DND-41 (cell line): ENCODE measurements at places on chromosomes 16 and 17.

DNA sequence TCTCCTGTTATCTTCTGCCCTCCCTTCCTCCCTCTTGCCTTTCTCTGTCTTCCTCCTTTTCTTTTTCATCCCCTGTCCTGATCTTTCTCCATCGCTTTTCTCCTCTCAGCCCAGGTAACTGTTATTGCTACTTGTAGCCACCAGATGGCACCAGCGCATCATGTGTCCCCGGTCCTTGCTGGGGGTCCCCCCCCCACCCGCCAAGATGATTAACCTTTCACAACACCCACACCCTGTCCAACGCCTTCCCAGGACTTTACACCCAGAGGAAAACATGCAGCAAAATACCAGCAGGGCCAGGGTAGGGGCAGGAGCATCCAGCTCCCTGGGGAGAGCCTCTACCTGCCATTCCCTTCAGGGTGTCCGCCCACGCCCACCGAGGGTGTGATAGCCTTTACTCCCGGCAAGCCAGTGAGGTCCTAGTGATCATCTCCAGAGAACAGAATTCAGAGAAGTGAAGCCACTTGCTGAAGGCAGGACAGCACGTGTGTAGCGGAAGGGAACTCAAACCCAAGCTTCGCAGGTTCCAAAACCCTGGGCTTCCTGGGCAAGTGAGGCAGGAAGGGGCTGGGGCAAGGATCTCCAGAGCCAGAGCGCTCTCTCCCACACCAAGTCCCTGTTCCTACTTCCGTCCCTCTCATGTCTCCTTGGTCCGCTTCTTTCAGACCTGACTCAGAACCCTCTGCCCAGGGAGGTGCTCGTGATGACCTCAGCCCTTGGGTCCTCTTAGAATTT lies 13.4 kb upstream of the TAC4 start:
- DNase-seq, result peak; percentile 55
- H3K36me3 ChIP-seq, result no peaks in the 10 kb centered on the region
- H3K4me3 ChIP-seq, result no peak overlapping the region

DNA sequence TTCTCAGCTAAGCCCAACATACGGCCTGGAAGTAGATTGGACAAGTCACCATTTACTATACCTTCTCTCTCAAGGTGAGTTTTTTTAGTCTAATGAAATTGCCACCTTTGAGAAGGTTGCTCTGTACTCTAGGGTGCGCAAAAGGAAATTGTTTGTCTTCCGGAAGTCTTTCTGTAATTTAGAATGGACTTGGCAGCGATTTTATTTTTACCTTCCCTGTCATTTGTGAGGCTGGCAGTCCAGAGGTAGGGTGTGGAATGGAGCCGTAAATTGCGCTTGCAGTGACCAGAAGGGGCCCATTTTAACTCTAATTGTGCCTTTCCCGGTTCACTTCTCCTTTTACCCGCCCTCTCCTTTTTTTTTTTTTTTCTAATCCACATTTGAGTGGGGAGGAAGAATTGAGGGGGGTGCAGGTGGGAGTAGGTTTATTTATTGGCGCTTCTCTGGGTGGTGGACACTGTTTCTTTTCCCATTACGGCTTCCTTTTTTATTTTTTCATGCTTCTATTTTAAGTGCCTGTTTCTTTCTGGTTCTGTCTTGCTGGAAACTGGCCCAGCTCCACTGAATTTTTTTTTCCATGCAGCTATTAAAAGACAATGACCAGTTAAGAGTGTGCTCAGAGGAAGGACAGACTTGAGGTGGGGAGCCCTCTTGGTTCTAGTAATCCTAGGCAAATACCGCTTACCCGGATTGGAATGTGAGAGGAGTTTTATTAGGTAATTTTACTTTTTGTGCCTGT lies 89.7 kb upstream of the CLEC18A start:
- no peak overlapping the region for H3K4me3 ChIP-seq
- no peaks in the 10 kb centered on the region for H3K4me1 ChIP-seq
- DNase-seq, result no peak
- 0 out of 2 replicates have a peak, but pooled peaks cover 5% of the 10 kb centered on the region for H3K36me3 ChIP-seq
- no peak overlapping the region for H3K27ac ChIP-seq

- no peak for DNase-seq
- no peaks in the 10 kb centered on the region for H3K27me3 ChIP-seq
- H3K4me1 ChIP-seq, result no peaks in the 10 kb centered on the region
- no peaks in the 10 kb centered on the region; the same call in none of the 2 replicates for H3K36me3 ChIP-seq
- H3K27ac ChIP-seq, result no peak overlapping the region
- no peak overlapping the region for H3K4me3 ChIP-seq
Observed at GRCh38 chr16:880471-881171, 80.1 kb upstream of the GNG13 start.

DNA sequence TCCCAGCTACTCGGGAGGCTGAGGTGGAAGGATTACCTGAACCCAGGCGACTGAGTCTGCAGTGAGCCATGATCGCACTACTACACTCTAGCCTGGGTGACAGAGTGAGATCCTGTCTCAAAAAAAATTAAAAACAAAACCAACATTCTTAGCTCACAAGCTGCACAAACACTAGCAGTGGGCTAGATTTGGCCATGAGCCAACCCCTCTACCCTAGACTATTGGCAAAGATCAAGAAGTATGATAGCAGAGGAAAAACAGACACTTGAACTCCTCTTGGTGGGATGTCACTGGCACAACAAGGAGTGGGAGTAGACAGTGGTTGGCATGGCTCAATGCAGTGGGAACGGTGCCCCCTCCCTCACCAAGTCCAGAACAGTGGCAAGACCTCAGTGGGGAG lies 19.6 kb upstream of the RIPOR1 start:
- DNase-seq, result peak; percentile 43
- no peak overlapping the region for H3K4me3 ChIP-seq
- H3K27me3 ChIP-seq, result no peaks in the 10 kb centered on the region
- peaks cover 4% of the 10 kb centered on the region for H3K4me1 ChIP-seq

DNA sequence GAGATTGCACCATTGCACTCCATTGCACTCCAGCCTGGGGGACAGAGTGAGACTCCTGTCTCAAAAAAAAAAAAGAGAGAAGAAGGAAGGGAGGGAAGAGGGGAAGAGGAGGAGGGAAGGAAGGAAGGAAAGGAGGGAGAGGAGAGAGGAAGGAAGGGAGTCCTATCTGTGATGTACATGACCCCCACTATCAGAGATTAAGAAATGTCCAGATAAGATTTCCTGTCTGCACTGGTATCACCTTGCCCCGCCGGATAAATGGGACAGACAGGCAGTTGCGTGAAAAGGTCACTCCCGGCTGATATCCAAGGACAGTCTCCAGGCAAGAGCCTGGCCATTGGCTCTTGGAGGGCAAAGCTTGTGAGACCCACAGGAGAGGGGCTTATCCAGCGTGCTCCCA lies 5.2 kb upstream of the ZFPM1 start:
- no peak overlapping the region for H3K27ac ChIP-seq
- H3K4me1 ChIP-seq, result peaks cover 16% of the 10 kb centered on the region
- H3K4me3 ChIP-seq, result no peak overlapping the region
- H3K27me3 ChIP-seq, result no peaks in the 10 kb centered on the region

- H3K27ac ChIP-seq, result no peak overlapping the region; the same call in 1 of the 2 replicates
- H3K4me1 ChIP-seq, result peaks cover 22% of the 10 kb centered on the region
- no peak overlapping the region for H3K4me3 ChIP-seq
- peaks cover 4% of the 10 kb centered on the region for H3K27me3 ChIP-seq
- H3K36me3 ChIP-seq, result no peaks in the 10 kb centered on the region
- DNase-seq, result peak; percentile 33
Observed at GRCh38 chr16:66695471-66695934, 1.0 kb downstream of the CMTM4 start.

DNA sequence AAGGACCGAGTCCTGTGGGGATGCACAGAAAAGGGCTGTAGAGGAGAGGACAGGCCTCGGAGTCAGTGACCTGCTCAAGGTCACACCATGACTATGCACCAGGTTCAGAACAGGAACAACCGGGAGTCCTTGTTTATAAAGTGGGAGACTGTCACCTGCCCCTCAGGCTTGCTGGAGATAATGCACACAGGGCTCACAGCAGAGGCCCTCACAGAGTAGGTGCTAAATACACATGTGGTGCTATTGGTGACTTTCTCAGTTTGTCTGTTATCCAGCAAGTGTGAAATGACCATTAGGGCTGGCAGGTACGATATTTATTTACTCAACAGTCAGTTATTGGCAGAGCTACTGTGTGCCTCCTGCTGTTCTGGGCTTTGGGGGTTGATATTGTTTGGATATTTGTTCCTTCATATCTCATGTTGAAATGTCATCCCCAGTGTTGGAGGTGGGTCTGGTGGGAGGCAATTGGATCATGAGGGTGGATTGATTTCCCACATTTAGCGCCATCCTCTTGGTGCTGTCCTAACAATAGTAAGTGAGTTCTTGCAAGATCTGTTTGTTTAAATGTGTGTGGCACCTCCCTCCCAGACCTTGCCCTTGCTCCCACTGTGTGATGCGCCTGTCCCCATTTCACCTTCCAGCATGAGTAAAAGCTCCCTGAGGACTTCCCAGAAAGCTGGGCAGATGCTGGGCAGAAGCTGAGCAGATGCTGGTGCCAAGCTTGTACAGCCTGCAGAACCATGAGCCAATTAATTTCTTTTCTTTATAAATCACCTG lies 162.1 kb upstream of the MPHOSPH6 start:
- H3K4me3 ChIP-seq, result no peak overlapping the region
- H3K27ac ChIP-seq, result no peak overlapping the region
- no peak for DNase-seq
- H3K27me3 ChIP-seq, result no peaks in the 10 kb centered on the region

GRCh38 chr16:6861815-6862477 lies 470.7 kb upstream of the RBFOX1 start:
- H3K4me1 ChIP-seq, result no peaks in the 10 kb centered on the region
- H3K27me3 ChIP-seq, result no peaks in the 10 kb centered on the region
- DNase-seq, result no peak
- no peaks in the 10 kb centered on the region for H3K36me3 ChIP-seq

DNA sequence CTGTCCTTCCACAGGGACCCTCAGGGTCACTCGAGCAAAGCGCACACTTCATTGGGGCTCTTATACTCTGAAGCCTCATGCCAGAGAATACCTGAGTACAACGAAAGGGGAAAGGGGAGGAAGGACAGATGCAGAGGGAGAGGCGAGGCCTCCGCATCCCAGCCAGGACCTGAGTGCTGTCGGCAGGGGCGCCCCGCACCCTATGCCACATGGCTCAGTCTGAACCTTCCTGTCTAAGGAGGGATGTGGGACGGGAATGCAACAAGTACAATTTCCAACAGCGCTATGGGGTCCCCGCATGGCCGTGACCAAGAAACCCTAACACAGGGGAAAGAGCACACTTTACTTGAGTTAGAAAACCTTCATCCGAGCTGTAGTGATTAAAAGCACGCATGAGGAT lies 39.8 kb upstream of the FAAP100 start:
- DNase-seq, result no peak
- no peak overlapping the region for H3K27ac ChIP-seq
- no peaks in the 10 kb centered on the region for H3K4me1 ChIP-seq
- no peak overlapping the region for H3K4me3 ChIP-seq
- H3K36me3 ChIP-seq, result peaks cover 88% of the 10 kb centered on the region
- no peaks in the 10 kb centered on the region for H3K27me3 ChIP-seq

- no peaks in the 10 kb centered on the region for H3K4me1 ChIP-seq
- no peaks in the 10 kb centered on the region for H3K27me3 ChIP-seq
- peaks cover 99% of the 10 kb centered on the region for H3K36me3 ChIP-seq
- H3K27ac ChIP-seq, result no peak overlapping the region
- no peak overlapping the region for H3K4me3 ChIP-seq
- no peak for DNase-seq
Observed at GRCh38 chr17:80385046-80385445, 29.9 kb upstream of the ENDOV start.

DNA sequence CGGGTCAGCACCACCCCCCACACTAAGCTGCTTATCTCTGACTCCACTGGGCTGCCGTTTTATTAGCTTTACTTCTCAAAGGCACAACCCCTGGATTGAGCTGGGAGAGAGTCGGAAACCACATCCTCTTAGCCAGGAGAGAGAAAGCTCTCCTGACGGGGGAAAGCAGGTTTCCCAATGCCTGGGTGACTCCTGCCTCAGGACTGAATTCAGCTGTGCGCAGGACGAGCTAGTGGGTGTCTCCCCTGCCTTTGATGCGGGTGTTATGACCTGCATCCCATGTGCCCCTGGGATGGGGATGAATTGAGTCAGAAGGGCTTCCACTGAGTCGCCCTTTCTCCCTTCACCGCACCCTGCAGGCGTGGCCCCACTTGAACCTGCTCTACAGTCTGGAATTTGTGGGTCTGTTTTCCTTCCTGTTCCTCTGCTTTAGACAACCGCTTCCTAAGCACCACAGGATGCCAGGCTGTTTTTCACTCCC lies 819.2 kb upstream of the EEF2KMT start:
- no peak for DNase-seq
- H3K4me3 ChIP-seq, result no peak overlapping the region
- H3K4me1 ChIP-seq, result no peaks in the 10 kb centered on the region
- H3K27me3 ChIP-seq, result no peaks in the 10 kb centered on the region

- DNase-seq, result no peak
- H3K4me3 ChIP-seq, result no peak within 1 kb of the TSS
- no peaks in the 10 kb centered on the region for H3K4me1 ChIP-seq
- H3K27ac ChIP-seq, result no peak within 1 kb of the TSS
Observed at GRCh38 chr17:48429638-48430586, at the start of gene SKAP1. SKAP1 (minus strand) TSS chr17:48430214.

DNA sequence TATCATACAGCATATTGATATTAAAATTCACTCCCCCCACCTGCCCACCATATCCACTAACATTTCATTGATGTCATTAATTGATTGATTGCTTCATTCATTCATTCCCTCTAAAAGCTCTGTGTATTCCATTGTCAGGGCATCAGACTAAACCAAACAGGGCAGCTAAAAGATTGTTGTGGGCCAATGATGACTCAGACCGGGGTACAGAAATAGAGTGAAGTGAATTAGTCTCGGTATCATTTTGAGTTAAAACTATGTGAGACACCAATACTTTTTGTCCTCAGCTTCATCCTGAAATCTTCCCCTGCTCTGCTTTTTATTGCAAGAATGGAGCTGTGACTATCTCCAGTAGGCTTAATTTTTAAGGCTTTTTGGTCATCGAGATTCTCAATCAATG lies 868.3 kb downstream of the CDH11 start:
- no peaks in the 10 kb centered on the region for H3K4me1 ChIP-seq
- no peak overlapping the region for H3K27ac ChIP-seq
- DNase-seq, result no peak
- H3K36me3 ChIP-seq, result no peaks in the 10 kb centered on the region
- no peak overlapping the region for H3K4me3 ChIP-seq

GRCh38 chr16:57949595-57950238 lies 21.2 kb downstream of the CNGB1 start:
- H3K4me1 ChIP-seq, result no peaks in the 10 kb centered on the region
- H3K4me3 ChIP-seq, result no peak overlapping the region
- H3K27ac ChIP-seq, result no peak overlapping the region
- no peak for DNase-seq
- no peaks in the 10 kb centered on the region for H3K36me3 ChIP-seq

- H3K36me3 ChIP-seq, result no peaks in the 10 kb centered on the region
- no peak for DNase-seq
- H3K27me3 ChIP-seq, result peaks cover 14% of the 10 kb centered on the region
- H3K27ac ChIP-seq, result no peak overlapping the region
- no peaks in the 10 kb centered on the region for H3K4me1 ChIP-seq
Observed at GRCh38 chr16:84868328-84868727, 48.5 kb downstream of the CRISPLD2 start.

- no peak overlapping the region for H3K4me3 ChIP-seq
- peaks cover 4% of the 10 kb centered on the region; the same call in 1 of the 2 replicates for H3K4me1 ChIP-seq
- no peak for DNase-seq
- H3K27me3 ChIP-seq, result no peaks in the 10 kb centered on the region
- H3K27ac ChIP-seq, result no peak overlapping the region
- 0 out of 2 replicates have a peak, but pooled peaks cover 2% of the 10 kb centered on the region for H3K36me3 ChIP-seq
Observed at GRCh38 chr16:14509675-14510132, 120.4 kb downstream of the PARN start.

GRCh38 chr17:57949649-57950048 lies 5.6 kb downstream of the CUEDC1 start:
- H3K27me3 ChIP-seq, result peaks cover 30% of the 10 kb centered on the region
- H3K36me3 ChIP-seq, result no peaks in the 10 kb centered on the region
- no peak overlapping the region for H3K4me3 ChIP-seq
- DNase-seq, result no peak
- no peak overlapping the region for H3K27ac ChIP-seq
- peaks cover 14% of the 10 kb centered on the region for H3K4me1 ChIP-seq
